Activated T-cell treated with anti-CD3 and anti-CD28 coated beads, Interleukin-2, amount 50 U/mL, for 48 hours (primary cell): ENCODE measurements at places on chromosomes 11 and 22.
A peak's percentile ranks its signal among the peaks of the same experiment; 100 is the strongest.

DNA sequence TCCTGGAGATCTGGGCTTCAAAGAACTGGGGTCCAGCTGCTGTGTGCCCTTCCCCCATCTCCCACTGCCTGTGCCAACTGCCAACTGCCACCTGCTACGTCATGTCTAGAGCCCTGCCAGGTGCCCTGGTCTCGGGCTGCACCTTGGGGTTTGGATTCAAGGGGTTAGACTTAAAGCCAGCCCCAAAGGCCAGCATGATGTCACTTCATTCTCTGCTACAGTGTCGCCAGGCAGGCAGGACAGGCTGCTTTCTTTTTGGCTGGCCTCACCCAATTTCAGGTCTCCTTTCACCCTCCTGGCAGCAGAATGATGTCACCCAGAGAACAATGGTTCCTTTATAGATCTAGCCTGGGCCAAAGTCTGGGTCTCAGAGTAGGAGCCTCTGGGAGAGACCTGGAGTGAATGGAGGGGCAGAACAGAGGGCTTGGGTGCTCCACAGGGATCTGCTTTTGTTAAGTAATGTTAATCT is 79.5 kb upstream of the CRYBB3 start:
- no peak for DNase-seq

DNA sequence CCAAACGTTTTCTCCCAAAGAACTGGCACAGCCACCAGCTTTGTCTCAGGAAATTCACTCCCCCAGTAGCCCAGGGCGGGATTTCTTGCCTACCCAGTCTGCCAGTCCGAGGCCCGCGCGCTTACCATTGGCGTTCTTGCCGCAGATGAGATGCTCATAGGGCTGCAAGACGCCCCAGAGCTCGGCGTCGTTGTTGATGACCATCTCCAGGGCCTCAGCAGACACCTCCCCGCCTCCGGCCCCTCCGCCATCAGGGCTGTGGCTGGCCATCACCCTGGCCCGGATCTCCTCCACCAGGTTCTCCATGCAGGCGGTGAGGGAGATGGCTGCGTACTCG is 1.3 kb downstream of the ABTB2 start:
- DNase-seq = peak; percentile 29

DNA sequence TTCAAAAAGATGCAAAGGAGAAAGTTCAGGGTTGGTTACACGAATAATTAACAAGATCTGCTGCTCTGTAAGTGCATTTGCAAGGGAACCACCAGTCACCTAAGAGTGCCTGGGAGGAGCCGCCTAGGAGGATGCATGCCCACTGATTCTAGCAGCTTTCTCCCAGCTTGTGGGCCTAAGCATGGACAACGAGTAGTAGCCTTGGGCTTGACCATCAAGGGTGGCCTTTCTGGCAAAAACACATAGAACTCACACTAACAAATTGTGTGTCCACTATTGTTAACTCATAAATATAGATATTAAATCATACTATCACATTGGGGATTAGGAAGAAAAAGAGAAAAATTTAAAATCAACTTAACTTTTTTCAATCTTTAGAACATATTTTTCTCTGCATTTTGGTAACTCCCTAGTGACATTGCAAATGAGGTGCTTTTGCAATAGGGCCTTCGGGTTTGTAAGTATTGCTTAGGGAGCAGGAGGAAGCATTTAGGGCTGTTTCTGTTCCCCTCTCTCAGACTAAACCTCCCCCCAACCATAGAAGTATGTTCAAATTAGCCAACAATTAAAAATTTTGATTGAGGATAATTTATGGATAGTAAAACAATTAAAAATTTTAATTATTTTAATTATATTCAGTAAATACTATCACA is 57.3 kb upstream of the CEP295 start:
- DNase-seq = no peak

DNA sequence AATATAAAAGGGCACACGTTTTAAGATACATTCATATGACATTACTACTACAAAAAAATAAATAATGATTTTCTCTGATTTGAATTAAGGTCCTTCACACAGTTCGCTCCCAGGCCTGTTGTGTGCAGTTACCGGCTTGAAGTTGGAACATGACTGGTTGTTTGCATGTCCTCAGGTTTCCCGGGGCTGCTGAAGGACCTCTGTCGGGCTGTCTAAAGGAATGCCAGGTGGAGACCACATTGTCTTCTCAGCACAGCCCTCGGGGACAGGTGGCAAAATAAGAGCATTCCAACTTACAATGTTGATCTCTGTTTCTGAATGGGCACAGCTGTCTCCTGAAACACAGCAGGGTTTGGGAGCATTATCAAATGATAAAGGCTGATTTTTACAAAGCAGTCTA is 14.9 kb downstream of the VSIG10L2 start:
- DNase-seq = no peak

DNA sequence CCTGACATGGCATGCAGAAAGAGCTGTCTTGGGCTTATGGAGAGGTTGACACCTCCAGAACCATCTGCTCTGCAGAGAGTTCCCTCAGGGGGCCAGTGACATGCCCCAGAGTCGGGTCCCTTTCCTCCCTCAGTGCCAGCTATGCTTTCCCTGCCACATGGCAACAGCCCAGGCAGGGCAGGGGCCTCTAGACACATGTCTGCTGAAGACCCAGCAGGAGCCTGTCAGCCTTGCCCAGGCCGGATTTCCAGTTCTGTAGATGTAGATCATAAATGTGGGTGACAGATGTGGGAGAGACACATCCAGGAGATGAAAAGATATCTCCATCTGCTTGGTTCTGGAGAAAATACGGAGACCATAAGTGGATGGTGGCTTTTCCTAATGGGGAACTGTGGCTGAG is 25.5 kb downstream of the NAV2 start:
- no peak for DNase-seq

- DNase-seq = no peak
These were observed 13.5 kb upstream of the MTMR2 start for GRCh38 chr11:95937358-95937757.

DNA sequence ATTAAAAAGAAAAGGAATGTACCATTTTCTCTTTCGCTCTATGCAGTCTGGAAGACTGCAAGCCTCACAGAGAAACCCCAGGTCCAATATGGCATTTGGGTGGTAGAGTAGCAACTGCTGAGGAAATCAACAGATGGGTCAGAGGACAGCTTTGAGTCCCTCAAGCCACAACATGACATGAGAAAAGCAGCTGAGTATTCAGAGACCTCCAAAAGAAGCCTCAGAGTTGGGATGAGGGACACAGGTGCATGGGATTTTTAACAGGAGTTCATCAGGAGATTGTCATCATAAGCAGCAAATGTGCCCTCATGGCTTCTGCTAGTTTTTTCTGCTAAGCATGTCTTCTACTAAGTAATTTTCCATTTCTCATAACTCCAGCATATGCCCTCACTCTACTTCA is 111.6 kb downstream of the BLID start:
- no peak for DNase-seq

DNA sequence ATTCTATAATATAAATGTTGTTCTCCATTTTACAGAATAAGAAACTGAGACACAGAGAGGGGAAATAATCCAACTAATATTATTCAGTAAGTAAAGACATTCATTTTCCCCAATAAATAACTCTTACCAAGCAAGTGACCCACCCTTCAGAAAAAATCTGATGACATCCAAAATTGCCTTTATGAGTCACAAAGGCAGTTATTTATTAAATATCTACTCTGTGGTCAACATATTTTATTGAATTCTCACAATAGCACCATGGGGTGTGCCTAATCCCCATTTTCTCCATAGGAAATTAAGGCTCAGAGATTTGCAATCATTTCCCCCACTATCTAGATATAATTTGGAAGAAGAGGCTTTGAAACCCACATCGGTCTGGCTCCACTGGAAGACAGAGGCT is 161.5 kb upstream of the ISX start:
- no peak for DNase-seq

DNA sequence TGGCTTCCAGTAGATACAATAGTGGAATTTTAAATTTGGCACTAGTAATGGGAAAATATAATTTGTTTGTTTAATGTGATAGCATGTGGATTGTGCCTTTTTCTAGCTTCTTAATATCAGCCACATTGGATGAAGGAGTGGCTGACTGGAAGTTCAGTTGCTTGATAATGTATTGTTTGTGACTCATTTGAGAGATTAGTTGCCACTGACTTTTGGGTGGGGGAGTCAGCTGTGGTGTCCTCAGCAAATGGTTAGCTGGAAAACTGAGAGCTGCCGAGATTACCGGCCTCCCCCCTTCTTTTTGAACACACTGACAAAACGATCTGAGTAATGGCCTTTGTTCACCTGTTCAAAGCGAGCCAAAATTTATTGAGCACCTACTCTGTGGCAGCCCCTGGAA is 5.5 kb downstream of the JAM3 start:
- DNase-seq = no peak

GRCh38 chr22:40332319-40332781 is 13.9 kb upstream of the ADSL start:
- no peak for DNase-seq

DNA sequence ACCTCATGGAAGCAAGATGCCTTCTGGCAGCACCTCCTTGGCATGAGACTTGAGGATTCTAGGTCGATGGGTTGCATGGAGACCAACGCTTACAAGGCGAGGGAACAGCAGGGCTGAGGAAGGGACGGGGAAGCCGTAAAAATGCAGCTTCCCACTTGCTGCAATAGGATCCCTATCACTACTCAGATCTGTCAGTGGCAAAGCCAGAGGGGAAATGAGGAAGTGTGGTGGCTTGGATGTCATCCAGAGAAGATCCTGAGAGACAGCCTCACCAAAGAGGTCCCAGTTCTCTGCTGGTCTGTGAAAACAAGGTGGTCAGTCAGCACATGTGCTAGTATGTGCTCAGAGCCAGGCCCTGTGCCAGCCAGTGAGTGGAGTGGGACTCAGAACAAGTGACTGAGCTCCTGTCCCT is 22.2 kb downstream of the CYB5R2 start:
- no peak for DNase-seq

DNA sequence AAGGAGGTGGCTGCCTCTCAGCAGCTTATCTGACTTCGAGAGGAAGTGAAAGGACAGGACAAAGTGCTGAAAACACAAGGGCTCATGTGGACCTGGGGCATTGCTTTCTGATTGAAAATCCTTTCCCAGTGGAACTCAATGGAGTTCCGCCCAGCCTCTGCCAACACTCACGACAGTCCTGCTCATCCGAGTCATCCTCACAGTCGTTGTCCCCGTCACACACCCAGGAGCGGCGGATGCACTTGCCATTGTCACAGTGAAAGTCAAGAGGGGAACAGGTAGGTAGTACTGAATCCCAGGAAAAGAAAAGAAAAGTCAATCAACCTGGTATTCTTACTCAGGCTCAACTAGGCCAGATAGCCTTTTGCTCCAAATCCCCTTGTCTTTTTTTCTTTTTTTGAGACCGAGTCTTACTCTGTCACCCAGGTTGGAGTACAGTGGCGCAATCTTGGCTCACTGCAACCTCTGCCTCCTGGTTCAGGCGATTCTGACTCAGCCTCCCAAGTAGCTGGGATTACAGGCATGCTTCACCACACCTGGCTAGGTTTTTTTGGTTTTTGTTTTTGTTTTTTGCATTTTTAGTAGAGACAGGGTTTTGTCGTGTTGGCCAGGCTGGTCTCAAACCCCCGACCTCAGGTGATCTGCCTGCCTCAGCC is 18.1 kb downstream of the LRP4 start:
- no peak for DNase-seq

GRCh38 chr11:12029738-12030363 is 21.4 kb upstream of the DKK3 start:
- no peak for DNase-seq

- DNase-seq = no peak
These were observed 2.1 kb downstream of the ADM start for GRCh38 chr11:10307022-10307399.

GRCh38 chr11:80898910-80899309 is 1458.1 kb upstream of the TENM4 start:
- DNase-seq = no peak

- DNase-seq = no peak
These were observed 11.6 kb upstream of the GAB2 start for GRCh38 chr11:78429209-78429608.

DNA sequence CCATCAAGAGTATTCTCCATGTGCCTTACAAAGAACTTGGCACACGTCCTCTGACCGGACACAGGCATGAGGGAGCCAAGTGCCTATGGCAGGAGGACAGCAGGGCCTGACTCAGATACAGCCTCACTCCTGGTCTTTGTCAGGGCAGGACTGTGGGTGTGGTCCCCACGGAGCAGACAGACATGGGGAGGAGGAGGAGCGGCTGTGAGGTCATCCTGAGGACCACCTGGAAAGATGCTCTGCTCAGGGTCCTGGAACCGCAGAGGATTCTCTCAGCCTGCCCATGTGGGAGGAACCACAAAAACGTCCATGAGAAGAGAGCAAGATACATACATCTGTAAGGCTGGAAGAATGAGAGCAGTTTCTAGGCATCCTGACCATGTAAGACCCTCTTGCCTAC is 576.3 kb downstream of the BRD1 start:
- DNase-seq = no peak

- no peak for DNase-seq
These were observed 7.4 kb upstream of the TH start for GRCh38 chr11:2178906-2179494.

DNA sequence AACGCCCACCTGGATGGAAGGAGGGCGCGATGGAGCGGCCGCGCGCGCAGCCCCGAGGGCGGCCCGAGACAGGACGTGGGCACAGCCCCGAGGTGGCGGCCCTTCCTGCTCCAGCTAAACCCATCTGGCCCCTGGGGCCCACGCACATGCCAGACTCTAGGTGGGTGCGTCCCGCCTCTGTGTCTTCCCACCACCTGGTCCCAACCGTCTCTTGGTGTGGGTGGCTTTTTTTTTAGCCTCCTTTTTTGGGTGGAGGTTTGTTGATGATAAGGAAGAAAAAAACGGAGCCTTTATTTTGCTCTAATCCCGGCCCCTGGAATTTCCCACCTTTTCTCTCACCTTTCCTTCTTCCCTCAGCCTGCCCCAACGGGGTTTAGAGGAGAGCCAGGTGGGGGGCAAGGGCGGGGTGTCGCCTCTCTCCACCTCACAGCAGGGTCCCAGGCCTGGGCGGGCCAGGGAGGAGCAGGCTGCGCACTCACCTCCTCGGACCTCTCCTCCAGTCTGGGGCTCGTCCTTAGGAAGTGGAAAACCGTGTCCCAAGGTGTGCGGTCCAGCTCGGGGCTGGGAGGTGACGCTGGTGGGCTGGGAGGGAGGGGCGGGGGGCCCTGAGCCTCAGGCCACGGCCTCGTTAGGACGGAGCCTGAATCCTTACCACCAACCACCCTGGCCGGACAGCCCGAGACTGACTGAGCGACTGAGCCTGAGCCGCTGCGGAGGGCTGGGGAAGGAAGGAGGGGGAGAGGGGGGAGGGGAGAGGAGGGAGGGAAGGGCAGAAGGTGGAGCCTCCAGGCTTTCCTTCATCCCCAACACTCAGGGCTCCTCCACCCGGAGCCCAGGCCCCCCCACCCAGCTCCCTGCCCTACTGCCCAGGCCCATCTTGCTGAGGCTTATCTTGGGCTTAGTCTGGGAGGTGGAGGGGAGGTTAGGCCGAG is at the start of gene SOX10:
SOX10 (minus strand) TSS at position 696 of the 932 bp plus-strand sequence. CDS start 771 bp downstream, outside the sequence.
- no peak for DNase-seq

- DNase-seq = no peak
These were observed 10.0 kb downstream of the MS4A2 start for GRCh38 chr11:60098508-60098907.

GRCh38 chr22:46581538-46582244 is 38.5 kb upstream of the GRAMD4 start:
- no peak for DNase-seq

- peak; percentile 44 for DNase-seq
These were observed 89.0 kb downstream of the ISX start for GRCh38 chr22:35154937-35155387.
